Bronchial epithelial cell (primary cell): ENCODE measurements at places on chromosomes 5 and 9.

GRCh38 chr5:133298447-133298846, 246.6 kb downstream of the HSPA4 start:
- DNase-seq = no peak

- DNase-seq = no peak
These were observed 55.4 kb upstream of the RNF130 start for GRCh38 chr5:180126716-180127681.

- DNase-seq = no peak
These were observed 52.7 kb downstream of the WNK2 start for GRCh38 chr9:93236541-93237206.

DNA sequence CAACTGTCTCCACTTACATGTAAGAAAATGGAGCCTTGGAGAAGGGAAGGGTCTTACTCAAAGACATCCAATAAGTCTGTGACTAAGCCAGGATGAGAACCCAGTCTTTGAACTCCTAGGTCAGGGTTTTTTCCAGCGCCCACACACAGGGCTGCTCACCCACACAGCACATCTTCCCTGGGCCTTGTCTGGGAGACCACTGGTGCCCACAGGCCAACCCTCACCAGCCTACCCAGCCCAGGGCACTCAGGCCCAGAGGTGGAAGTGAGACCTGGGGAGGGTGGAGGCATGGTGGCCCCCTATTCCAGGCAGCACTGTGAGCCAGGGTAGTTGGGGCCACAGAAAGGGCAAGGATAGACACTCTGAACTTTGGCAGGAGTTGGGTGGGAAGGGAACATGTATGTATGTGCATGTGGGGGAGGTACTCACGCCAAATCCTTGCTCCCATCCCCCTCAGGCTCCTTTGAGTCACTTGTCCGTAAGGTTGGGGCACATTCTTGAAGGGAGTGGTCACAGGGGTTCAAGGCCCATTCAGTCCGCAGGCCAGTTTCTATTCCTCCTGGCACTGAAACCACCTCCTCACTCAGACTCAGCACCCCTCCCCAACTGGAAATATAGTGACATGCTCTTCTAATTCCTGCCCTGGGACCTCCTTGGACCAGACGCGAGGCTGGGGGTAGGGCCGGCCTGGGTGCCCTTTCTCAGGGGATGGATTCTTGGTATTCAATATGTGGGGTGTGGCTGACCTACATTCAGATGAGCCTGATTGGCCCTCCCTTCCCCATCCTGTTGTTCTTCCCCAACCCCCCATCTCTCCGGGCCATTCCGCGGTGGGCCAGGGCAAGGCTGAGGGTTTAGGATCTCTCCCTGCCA, 2.9 kb upstream of the SLC4A9 start:
- DNase-seq = no peak

DNA sequence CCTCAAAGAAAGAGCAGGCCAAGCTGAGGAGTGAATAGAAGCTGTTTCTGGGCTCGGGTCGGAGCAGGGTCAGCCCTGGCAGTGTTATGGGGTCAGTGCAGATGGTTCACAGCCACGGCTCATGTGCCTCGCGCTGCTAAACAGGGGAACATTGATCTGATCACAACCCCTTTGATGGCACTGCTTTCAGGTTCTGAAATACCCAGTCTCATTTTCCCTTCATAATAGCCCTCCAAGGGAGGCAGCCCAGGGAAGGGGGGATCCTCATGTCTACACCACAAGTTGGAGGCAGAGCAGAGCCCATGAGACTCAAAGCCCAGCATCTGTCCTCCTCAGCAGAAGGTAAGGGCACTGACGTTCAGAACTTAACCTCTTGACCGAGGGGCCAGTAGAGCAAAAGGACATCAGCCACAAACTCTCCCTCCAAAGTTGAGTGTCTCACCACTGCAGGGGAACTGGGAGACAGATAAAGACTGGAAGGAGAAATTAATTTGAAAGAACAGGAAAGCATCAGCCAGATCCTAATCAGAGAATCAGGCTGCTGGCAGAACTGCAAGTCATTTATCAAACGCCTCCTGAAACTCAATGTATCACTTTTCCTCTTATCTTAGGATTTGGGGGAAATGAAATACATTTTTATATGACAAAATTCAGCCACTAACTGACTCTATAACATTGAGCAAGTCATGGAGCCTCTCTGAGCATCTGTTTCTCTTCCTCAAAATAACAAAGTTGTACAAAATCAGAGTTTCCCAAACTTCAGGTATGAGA, 110.6 kb downstream of the SH3TC2 start:
- no peak for DNase-seq

- no peak for DNase-seq
These were observed 155.5 kb downstream of the GNAQ start for GRCh38 chr9:77876091-77876490.

DNA sequence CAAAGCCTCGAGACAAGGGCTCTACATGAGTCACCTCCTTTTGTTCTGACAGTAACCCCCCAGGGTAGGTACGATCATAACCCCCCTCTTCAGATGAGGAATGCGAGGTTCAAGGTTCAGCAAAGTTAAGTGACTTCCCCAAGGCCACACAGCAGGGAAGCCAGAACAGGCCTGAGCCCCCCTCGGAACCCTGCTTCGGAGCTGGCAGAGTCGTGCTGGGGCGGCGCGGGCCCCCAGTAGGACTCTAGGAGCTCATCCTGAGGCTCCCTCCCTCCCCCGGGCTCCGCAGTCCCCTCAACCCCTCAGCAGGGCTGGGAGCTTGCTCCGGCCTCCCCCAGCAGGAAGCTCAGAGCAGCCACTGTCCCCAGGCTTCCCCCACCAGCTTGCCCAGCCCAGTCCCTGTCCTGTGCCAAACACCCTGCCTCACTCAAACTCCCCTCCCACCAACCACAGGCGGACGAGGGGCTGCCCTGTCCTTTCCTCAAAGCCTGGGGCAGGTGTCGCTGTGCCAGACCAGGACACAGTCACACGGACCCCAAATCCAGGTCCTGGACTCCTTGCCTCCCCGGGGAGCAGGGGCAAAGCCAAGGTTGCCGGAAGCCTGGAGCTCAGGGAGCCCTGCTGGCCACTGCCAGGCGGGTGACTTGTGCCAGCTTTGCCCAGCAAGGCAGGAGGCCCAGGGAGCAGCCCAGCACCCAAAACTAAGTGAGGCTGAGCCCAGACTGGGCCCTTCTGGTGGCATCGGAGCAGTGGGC, 5.1 kb downstream of the AGPAT2 start:
- no peak for DNase-seq

DNA sequence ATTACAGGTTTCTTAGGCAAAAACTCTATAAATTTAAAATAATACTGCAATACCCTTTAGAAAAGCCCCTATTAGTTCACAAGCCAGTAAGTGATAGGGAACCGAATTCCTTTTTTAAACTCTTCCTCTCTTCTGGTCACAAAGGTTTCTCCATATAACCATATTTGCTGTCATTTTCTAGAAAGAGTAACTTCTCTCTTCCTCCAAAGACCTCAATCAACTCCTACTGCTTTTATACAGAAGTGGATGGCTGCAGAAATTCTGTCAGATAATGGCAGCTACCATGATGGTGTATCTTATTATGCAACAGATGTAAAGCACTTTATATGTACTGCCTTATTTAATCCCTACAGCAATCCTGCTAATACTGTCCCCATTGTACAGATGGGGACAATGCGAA, 6.2 kb downstream of the TUT7 start:
- DNase-seq = no peak

GRCh38 chr5:158451203-158451992, 592.5 kb upstream of the CLINT1 start:
- DNase-seq = no peak

- DNase-seq = no peak
These were observed 258.6 kb downstream of the CRB2 start for GRCh38 chr9:123614306-123615263.

DNA sequence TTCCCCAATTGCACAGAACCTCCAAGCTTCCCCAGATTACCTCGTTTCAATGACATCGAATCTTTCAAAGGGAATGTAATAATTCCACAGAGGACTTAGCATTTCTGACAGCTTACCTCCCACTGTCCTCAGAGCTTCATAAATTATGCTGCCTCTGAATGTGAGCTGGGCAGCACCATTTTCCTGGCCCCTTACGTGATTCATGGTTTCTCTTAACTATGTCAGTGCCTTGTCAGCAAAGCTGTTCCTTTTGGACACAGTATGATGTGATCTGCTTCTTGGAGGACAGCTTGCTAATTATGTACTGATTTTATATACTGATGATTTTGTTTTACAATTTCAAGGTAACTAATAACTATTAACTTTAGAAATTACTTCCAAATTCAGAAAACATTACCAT, 27.7 kb upstream of the SSBP2 start:
- DNase-seq = peak; percentile 57

GRCh38 chr5:40790947-40791593, 7.1 kb downstream of the PRKAA1 start:
- peak; percentile 72 for DNase-seq

GRCh38 chr5:135462304-135462703, 10.2 kb upstream of the TIFAB start:
- peak; percentile 54 for DNase-seq

- DNase-seq = peak; percentile 97
These were observed 5.2 kb downstream of the TNFAIP8 start for GRCh38 chr5:119360905-119361593.

- DNase-seq = peak; percentile 62
These were observed 2.1 kb downstream of the ECPAS start for GRCh38 chr9:111481885-111482636.

- no peak for DNase-seq
These were observed 259.1 kb downstream of the SH3GL2 start for GRCh38 chr9:17837965-17838364.

DNA sequence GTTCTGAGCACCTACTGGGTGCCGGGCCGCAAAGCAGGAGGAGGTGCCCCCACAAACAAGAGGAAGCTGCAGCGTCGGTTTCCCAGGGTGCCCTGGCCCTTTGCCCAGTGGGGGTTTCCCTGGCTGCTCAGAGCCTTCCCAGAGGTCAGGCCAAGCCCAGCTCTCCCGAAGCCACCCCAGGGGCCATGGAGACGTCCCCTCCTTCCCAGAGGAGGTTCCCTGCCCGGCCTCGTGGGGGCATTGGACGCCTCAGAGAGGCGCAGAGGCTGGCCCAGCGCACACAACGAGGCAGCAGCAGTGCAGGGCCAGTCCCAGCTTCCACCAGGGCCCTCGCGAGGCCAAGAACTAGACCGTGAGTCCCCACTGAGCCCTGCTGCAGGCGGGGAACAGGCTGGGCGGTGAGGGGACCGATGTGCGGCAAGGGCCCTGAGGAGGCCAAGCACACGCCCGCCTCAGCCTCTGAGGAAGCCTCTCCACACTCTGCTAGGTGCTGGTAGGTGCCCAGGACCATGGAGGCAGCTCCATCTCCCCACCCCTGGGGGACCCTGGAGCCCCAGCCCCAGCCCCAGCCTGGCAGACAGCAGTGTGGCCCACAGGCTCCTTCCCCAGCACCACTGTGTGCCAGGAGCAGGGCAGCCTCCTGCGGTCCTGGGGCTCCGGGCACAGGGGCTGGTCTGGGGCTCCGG, 7.0 kb downstream of the DIPK1B start:
- no peak for DNase-seq

- DNase-seq = no peak
These were observed 40.9 kb downstream of the RAD23B start for GRCh38 chr9:107323836-107324585.
